ENCODE measurements at places on chromosomes 4 and X.

GRCh38 chr4:101295691-101296090, 51.6 kb downstream of the PPP3CA start:
- no peak for DNase-seq

DNA sequence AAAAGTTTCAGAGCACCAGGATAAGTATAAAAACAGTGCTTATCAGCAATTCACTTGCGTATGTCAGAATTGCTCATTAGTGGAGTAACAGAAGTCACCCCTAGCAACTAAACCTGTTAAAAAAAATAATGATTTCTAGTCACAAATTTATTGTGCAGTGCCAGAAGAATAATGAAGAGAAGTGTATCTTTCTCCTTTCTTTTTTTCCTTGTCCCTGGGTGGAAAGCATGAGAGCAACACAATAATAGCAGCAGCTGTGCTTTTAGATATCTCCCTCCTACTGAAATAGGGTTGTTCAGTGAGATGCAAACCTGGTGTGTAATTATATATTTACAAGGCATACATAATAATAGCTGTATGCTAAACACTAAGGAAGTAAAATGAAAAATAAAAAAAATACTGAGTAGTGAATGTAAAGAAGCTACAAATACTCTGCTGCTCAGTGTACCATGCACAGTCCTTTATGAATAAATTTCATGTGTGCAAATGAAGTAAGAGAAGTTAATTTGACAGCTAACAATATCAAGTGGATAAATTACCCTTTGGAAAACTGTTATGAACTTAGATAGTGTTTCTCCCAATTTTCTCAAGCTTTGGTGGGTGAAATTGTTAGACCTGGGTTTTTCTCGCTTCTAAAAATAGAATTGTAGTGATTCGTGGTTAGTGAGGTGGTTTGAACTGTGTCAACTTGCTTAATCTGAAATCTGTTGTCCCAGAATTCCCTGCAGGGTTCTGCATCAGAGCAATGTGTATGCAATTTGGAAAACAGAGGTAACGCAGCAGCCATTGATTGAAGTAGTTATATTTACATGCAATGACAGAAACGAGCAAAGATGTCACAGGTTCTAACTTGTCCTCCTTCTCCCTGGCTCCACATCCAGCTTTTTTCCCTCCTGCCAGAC, 125.7 kb upstream of the NDST3 start:
- no peak for DNase-seq

GRCh38 chrX:136933611-136934145, 53.2 kb upstream of the RBMX start:
- no peak for DNase-seq

GRCh38 chr4:114922592-114922933, 190.9 kb downstream of the NDST4 start:
- no peak for DNase-seq

- DNase-seq: no peak
Measured at GRCh38 chr4:52984462-52984881, 122.4 kb downstream of the RASL11B start.

GRCh38 chr4:82679531-82679930, 117.7 kb upstream of the TMEM150C start:
- no peak for DNase-seq

All from LoVo (cell line).